HEK293T (cell line): ENCODE measurements at places on chromosomes 2 and 18.

GRCh38 chr2:239811806-239812560 is 213.2 kb downstream of the NDUFA10 start:
- no peak for DNase-seq

DNA sequence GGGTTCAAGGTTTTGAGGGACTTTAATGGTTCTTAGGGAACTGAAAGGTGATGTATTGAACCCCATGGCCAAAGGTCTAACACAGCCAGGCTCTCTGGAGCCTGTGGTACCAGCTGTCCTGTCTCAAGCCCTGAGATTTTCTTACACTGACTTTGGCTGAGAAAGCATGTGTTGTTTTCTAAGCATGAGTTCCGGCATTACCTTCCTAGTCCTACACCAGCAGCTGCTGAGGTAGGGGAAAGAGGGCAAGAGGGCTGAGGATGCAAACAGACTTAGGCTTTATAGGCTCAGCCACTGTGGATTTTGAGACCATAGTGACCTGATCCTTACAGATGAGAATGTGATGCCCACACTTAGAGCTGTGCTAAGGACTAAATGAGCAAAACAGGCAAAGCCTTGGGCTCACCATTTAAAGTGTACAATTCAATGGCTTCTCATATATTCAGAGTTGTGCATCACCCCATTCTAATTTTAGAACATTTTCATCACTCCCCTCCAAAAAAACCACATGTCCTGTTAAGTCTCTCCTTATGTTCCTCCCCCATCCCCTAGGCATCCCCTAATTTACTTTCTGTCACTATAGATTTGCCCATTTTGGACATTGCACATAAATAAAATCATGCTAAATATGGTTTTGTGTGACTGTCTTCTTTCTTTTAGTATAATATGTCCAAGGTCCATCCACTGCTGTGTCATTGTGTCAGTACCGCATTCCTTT is 99.7 kb upstream of the OTOS start:
- no peak for DNase-seq

DNA sequence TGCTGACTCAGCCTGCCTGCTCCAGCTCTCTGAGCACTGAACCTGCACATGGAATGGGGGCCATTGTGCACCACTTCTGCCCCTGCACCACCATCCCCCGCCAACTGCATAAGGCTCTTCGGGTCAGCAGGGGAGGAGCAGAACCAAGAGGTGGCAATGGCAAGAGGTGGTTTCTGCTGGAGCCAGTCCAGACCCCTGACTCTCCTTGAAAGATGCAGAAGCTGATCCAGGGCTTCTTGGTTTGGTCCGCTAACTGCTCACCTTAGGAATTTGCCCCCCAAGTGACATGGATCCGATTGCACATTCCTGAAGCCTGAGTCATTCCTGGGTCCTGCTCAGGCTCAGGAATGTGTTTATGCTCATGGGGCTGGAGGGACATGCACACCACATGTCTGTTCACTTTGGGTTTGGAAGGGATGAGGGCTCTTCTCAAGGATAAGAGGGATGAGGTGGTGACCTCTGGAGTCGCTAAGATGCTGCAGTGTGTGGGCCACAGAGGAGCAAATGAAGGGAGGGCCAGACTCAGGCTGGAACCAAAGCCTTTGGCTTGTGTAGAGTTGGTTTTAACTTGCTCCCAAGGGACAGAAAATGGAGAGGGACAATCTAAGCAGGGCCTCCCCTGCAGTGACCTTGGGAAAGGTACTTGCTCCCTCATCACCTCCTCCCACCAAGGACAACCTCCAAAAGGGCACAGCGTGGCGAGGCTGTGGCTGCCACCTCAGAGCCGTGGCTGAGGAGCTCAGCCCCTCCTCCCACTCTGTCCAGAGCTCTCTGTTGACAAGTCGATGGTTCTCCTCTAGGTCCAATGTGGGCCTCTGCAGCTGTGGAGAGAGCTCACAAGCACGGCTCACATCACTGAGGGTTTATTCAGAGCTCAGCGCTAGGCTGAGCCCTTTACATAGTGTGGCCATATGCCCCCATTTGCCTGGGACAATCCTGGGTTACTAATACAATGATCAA is 66.2 kb downstream of the HS1BP3 start:
- DNase-seq = peak; percentile 54

DNA sequence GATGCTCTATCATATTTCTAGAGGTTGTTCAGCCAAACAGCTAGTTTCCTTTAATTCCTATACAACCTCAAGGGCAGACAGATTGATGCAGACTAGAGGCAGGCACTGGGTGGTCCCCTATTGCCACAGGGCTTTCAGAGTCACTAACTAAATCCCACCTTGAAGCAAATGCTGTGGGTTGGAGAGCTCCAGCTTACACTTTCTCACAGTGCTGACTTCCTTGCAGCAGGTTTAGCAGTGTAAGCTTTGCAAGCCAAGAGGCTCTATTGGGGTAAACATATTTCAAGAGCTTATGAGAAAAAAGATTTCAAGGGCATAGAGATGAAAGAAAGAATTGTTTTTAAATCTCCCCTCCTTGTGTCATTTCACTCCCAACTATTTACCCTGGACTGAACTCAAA is 366.5 kb upstream of the CRIM1 start:
- DNase-seq = no peak

- DNase-seq = no peak
Observed at GRCh38 chr2:234548695-234549420, 52.0 kb upstream of the ARL4C start.

DNA sequence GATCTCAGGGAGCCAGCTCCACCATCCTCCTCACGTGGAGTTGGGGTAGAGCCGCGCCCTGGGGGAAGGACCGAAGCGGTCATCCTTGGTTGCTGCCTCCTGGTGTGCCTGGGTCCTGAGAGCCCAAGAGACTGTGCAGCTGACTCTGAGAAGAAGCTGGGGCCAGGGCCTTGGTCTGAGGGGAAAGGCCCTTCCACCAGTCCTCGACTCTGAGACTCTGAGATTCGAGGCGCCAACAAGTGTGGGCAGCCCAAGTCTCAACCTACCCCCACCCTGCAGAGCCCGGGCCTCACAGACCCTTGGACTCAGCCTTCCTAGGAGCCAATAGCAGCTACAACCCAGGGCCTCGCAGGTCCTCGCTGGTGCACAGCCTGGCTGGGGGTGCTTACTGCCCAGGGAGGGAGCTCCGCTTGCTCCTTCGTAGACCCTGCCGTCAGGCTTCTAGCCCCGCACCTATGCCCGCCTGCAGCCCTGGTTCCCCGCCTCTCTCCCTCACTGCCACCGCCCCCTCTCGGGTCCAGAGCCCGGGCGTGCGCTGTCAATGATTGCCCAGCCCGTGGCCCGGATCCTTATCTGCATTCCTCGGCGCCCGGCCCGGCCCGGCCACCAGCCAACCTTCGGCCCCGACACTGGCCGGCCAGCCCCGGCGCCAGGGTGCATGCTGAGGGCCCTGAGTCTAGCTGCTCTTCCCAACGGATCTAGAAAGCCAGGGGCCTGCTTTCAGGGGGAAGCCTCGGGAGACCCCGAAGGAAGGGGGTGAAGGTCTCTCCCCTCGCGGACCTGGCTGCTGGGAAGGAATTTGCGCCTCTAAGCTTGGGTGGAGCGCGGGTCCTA is 2.0 kb downstream of the IHH start:
- DNase-seq = no peak

GRCh38 chr2:178265851-178266250 is 71.5 kb downstream of the OSBPL6 start:
- no peak for DNase-seq

DNA sequence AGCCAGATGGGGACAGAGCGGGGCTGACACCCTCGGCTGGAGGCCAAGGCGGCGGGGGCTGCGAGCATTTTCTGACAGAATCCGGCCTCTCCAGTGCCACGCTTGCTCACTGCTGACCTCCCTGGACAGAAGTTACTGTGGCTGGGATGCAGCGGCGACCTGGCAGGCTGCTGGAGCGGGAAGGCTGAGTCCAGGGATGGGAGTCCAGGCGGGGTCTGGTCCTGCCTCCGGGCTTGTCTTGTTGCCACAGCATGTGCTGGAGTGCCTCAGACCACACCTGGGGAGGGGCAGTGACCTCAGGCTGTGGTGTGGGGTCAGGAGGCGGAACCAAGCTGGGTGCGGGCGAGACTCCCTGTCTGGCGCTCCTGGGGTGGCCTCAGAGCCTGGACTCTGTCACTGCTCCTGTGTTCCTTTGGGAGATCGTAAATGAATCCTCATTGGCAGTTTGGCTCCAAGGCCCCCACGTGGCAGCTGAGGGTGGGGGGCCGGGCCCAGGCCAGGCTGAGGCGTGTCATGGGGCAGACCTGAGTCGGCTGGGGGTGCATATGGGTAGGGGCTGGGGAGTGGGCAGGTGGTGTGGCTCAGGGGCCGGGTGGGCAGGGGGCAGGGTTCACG is 5.5 kb downstream of the BOK start:
- no peak for DNase-seq

- DNase-seq = peak; percentile 32
Observed at GRCh38 chr2:8872821-8873432, 35.5 kb upstream of the KIDINS220 start.

- no peak for DNase-seq
Observed at GRCh38 chr2:171167352-171167997, 6.8 kb upstream of the TLK1 start.

DNA sequence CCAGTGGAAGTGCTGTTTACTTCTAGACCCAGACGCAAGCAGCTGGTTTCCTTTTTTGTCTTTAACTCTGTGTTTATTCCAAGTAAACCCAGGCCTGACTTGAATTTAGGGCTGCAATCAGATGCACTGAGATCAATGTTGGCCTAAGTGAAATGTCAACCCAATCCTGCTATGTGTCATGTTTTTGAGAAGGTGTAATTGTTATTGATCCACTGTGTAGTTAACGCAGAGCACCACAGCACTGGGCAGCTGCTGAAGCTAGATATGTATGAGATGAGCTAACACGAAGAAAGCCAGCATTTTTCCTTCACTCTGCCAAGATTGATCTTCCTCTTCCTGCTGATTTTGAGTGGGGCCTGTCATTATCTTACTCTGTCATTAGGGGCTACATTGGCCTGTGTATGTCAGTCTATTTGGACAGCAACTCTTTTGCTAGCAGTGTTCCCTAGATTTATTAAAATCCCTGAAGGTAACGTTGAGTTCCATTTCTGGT is 18.9 kb upstream of the DLX1 start:
- no peak for DNase-seq

- DNase-seq = no peak
Observed at GRCh38 chr2:14781142-14781541, 148.6 kb downstream of the LRATD1 start.

GRCh38 chr18:69948919-69949537 is 1.4 kb upstream of the CD226 start:
- DNase-seq = no peak

- DNase-seq = no peak
Observed at GRCh38 chr2:136665736-136666135, 99.6 kb upstream of the THSD7B start.

DNA sequence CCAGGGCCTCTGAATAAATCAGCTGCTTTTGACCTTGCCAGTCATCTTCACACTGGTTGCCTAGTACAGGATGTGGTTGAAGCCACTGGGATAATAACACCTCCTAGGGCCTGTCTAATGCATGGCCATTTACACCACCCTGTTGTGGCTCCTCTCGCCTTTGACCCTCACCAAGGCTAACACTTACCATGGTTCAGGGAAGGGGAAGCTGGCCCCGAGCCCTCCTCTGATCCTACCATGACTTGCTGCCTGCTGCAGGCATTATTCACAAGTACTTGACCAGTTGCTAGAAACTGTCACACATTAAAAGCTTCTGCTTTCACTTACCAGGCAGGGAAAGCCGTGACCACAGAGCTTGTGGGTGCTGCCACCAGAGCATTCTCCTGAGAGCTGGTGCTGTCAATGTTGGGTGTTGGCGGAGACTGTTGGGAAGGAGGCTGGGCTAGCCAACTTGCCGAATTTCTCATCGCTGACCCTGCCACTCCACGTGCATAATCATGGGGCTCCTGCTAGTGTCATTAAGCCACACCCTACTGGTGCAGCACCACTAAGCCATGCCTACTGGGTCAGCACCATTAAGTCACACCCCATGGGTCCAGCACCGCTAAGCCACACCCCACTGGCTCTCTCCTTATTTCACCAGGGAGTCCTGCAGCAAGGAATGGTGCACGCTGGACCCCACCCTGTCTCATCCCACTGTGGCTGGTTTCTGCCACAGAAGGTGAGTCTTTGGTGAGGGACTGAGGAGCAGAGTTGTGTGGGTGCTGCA is 47.0 kb upstream of the TTC39C start:
- no peak for DNase-seq

- no peak for DNase-seq
Observed at GRCh38 chr2:170201734-170202393, 23.9 kb downstream of the MYO3B start.

DNA sequence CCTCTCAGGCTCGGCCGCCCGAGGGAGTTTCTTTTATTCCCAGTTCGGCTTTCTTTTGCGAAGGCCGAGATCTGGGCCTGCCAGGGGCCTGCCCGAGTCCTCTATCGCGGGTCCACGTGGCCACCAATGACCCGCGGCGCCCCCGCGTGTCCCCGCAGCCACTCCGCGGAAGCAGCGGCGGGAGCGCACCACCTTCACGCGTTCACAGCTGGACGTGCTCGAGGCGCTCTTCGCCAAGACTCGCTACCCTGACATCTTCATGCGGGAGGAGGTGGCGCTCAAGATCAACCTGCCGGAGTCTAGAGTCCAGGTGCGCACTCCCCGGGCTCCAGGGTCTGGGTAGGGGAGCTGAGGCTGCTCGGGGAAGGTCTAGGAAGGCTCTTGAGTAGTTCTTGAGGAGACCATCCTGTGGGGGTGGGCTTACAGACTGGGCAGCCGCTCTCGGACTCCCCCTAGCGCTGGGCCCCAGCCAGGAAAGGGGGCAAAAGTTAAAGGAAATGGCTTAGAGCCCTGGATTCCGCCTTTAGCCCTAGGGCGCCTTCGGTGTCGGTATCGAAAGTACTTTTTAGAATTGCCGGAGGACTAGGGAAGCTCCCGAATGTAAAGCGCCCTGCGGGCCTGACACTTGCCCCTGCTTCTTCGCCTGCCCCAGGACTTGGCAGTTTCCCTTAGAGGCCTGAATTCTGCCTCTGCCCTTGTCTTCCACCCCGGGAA is 3.4 kb downstream of the OTX1 start:
- DNase-seq = no peak

GRCh38 chr2:152650768-152651371 is 66.4 kb downstream of the PRPF40A start:
- DNase-seq = no peak

GRCh38 chr2:8994386-8994785 is 9.1 kb downstream of the MBOAT2 start:
- no peak for DNase-seq

GRCh38 chr2:160576054-160576499 is 82.5 kb upstream of the RBMS1 start:
- DNase-seq = no peak

DNA sequence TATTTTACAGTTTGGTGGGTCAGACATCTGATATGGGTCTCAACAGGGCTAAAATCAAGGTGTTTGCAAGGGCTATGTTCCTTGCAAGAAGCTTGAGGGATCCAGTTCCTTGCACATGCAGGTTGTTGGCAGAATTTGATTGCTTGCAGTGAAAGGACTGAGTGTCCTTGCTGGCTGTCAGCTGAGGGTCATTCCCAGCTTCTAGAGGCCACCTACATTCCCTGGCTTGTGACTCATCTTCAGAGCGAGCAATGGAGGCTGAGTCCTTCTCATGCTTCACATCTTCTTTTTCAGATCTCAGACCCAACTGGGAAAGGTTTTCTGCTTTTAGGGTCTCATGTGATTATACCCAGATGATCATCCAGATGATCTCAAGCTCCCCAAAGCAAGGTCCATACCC is 12.4 kb downstream of the MEX3C start:
- DNase-seq = no peak

- DNase-seq = no peak
Observed at GRCh38 chr2:60932954-60933353, 51.6 kb downstream of the REL start.

GRCh38 chr18:8816220-8816619 is 110.9 kb downstream of the MTCL1 start:
- no peak for DNase-seq

- DNase-seq = no peak
Observed at GRCh38 chr2:47737191-47737975, 45.6 kb upstream of the MSH6 start.
